Heart right ventricle (tissue), 16 donors: ENCODE measurements at places on chromosomes 3 and 15. TPM values are rescaled to one million over a fixed set of nuclear protein-coding genes. Genes with fewer than 3 reads are reported as not detected.

- DNase-seq = no peak
- H3K4me3 ChIP-seq = no peak overlapping the region
- peaks cover 100% of the 10 kb centered on the region for H3K36me3 ChIP-seq
- no peak overlapping the region for H3K27ac ChIP-seq
- H3K4me1 ChIP-seq = no peaks in the 10 kb centered on the region
These were observed 17.2 kb downstream of the ACOX2 start for GRCh38 chr3:58519668-58520402.

NEK10 gene
- 7.2 TPM for total RNA-seq

SEMA5B gene
- total RNA-seq = 12.7 TPM

FETUB gene
- not detected for total RNA-seq
